Lung (tissue), 17 donors: ENCODE measurements at places on chromosomes 11 and 22.

DNA sequence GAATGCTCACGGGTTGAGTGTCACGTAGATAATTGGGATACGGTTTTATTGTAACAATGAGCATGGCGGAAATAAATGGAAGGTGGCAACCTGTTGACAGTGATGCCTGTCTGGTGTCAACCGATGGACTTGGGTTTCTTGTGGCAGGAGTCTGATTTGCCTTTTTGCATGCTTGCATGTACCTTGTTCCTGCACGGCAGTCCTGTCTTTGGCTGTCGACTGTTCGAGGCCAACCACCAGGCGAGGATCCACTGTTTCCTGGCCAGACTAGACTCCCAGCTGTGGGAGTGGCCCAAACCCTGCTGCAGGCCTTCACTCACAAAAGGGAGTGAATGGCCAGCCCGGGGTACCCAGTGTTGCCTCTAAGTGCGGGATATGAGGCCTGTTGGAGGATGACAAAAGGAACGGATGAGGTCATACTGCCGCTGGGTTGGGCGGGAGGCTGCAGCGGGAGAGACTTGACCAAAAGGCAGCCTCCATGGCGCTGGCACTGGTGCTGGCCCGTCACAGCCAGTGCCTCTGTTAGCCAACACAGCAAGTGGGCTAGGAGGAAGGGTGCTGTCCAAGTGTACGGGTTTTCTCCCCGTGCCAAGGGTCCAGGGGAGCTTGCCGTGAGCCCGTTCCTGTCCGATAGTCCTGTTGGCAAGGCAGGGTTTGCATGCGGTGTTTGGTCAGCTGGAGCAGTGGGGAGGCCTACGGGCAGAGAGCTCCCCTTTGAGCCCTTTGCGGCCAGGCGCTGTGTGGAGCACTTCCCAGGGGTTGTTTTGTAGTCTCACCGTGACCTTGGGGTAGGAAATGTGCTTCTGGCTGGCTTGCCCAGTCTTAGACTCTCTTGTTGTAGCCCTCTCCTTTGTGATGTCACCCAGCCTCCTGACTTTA is 974 bp downstream of the DGCR8 start:
- DNase-seq = peak; percentile 65

GRCh38 chr11:128417607-128418324 is 169.6 kb downstream of the ETS1 start:
- DNase-seq = no peak

GRCh38 chr11:128765571-128766549 is 72.0 kb downstream of the FLI1 start:
- no peak for DNase-seq

DNA sequence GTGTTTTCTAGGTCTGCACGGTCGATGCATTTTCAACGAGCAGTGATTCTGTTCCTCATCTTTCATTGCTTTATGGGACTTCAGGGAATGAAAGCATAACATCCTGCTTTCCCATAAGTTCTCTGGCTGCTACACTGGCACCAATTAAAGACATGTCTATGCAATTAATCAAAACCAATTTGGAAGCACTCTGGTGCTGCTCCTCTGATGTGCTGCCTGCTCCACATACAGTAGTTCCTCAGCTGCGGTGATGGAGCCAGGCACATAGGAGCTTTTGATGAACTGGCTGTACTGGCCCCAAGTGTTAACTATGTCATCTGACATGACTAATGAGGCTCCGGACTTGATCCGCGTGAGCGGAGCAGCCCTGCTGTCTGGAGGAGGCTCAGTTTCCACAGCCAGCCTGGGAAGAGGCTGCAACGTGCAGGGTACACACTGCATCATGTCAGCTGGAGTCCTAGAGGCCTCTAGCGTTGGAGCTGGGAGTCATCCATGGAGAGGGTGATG is 29.8 kb downstream of the GVQW3 start:
- peak; percentile 40 for DNase-seq

DNA sequence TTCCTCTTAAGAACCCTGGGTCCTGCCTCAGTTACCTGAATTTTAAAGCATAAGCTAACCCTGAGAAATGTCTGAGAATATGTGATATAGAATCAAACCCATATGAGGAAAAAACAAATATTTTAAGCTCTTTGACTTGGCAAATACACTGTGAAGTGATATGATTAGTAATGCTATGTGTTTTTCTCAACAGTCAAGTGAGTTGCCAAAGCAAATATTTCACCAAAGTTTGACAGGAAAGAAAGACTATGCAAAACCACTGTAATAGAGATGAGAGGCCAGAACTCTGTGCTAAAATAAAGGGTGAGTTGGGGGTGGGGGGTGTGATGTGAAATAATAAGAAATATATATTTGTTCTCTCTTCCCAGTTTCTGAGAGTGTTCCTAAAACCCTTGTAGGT is 613.5 kb upstream of the CCDC179 start:
- no peak for DNase-seq

GRCh38 chr11:73287400-73288101 is 15.4 kb downstream of the P2RY6 start:
- DNase-seq = peak; percentile 26

DNA sequence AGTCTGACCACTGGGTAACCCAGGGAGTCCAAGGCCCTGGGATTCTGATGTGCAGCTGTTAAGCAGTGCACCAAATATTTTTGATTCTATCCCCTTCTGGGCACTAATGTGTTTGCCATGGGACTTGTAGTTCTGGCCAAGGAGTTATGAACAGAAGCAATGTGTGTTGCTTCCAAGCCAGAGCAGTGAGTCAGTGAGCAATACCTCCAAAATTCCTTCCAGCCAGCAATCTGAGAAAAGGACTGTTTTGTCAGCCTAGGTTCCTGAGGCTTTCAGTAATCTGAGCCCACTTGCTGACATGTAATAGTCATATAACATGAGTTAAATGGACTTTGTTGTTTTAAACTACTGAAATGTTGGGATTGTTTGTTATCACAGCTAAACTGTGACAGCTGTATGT is 311.4 kb downstream of the NELL1 start:
- no peak for DNase-seq

DNA sequence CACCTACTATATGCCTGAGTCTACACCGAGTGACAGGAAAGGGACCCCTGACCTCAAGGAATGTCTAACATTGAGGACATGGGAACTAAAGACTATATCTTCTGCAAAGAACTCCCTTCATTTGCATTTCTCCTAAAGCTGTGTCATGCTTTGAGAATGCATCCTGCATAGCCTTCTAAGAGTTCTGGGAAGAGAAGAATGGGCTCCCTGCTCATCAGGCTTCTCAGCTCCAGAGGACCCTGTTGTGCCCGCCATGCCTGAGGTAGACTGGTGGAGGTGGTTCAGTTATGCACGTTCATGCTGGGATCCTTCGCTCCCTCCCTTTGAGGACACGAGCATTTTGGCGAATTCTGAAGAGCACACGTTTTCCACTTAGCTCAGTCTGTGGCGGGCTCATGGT is 63.3 kb downstream of the GRIK4 start:
- DNase-seq = no peak

- DNase-seq = no peak
These were observed 78.5 kb downstream of the PLEKHA7 start for GRCh38 chr11:16935518-16936302.

- peak; percentile 87 for DNase-seq
These were observed 42.3 kb downstream of the C11orf96 start for GRCh38 chr11:43984519-43985385.

DNA sequence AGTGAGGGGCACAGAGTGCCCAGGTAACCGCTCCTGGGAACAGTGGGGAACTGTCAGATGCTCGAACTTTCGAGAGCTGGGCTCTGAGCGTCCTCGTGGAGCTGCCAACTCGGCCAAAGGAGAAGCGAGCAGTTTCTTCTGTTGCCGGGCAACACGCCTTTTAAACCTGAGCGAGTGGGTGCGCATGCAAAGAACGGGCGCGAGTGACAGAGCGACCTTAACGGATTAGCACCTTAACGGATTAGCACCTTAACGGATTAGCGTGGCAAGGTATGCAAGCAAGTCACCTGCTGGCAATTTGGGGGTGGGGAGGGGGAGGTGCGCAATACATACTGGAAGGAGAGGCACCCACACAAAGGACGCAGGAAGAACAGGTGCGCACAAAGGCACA is 61.8 kb upstream of the PRODH start:
- DNase-seq = no peak

- no peak for DNase-seq
These were observed 128.9 kb downstream of the CCDC34 start for GRCh38 chr11:27234043-27234668.

DNA sequence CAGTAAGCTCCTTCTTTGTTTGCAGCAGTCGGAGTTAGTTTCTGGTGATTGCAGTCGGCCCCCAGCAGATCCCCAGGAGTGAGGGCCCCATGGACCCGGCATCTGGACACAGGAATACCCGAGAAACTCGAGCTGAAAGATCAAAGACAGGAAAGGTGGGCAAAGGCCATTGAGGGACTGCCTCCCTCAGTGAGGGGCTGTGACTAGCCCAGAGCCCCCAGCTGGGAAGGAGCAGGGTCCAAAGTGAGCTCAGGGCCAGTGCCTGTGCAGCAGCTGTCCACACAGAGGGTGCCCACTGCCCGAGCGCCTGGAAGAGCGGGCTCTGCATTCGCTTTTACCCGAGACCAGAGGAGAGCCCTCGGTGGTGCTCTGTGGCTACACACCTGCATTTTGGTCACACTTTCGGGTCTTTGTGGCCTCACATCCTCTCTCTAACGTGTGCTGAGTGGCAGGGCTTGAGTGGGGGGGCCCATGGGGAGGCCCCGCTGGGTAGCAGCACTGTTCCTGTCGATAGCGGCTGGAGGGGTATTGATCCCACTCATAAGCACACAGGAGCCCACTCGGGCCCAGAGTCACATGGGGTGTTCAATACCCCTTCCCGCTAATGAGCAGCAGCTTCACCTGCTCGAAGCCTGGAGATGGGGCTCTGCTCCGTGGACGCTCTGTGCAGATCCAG is 532.9 kb downstream of the TBC1D22A start:
- DNase-seq = no peak

- DNase-seq = peak; percentile 30
These were observed 8.0 kb upstream of the SLC43A3 start for GRCh38 chr11:57434640-57435546.

- no peak for DNase-seq
These were observed 341.8 kb upstream of the CCDC179 start for GRCh38 chr11:23201936-23202522.

DNA sequence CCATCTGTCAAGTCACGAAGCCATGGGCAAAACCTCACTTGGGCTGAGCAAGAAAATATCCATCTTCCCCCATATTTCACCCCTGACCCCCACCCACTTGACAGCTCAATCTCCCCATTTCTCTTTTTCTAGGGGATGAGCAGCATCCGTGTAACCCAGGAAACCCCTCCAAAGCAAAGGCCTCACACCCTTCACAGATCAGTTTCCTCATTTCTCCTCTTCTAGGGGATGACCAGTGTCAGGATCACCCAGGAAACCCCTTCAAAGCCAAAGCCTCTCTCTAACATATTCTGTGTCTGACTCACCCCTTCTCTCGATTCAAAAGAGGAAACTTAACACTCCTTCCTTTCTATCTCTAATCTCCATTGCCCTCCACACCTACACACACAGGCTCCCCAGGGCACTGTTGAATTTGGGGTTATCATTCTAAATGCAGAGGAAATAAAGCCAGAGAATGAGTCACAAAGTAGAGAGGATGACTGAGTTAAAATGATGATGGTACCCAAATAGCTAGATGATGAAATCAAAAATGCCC is 439.7 kb downstream of the BUD13 start:
- no peak for DNase-seq

DNA sequence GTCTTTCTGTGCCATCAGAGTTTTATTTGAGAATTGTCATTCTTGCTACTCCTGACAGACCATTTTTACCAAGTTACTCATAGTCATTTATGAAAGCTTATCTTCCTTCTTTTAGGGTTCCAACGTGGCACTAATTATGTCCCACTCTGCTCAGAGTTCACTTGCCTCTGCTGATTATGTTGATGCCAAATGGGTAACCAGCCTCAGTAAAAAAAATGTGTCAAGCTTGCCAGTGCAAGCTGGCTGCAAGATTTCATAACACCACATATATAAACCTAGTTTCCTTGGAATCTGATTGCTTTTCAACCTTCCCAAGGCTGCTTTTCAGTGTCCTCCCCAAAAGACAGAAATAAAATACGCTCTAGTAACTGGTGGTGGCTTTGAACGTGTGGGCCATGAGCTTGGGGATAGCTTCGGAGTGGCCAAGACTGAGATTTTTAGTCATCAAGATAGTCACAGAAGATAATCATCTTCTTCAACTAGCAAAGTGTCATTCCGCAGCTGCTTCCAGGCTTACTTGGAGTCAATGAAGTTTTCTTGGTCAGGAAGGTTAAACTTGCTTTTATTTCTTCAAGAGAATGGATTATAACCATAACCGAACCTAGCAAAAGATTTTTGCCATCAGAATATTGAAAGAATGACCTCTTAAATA is 29.5 kb upstream of the APOA1 start:
- DNase-seq = no peak

GRCh38 chr22:46135611-46136485 is 14.5 kb upstream of the PPARA start:
- DNase-seq = no peak

GRCh38 chr11:10856689-10857458 is 979 bp downstream of the ZBED5 start:
- DNase-seq = peak; percentile 75

DNA sequence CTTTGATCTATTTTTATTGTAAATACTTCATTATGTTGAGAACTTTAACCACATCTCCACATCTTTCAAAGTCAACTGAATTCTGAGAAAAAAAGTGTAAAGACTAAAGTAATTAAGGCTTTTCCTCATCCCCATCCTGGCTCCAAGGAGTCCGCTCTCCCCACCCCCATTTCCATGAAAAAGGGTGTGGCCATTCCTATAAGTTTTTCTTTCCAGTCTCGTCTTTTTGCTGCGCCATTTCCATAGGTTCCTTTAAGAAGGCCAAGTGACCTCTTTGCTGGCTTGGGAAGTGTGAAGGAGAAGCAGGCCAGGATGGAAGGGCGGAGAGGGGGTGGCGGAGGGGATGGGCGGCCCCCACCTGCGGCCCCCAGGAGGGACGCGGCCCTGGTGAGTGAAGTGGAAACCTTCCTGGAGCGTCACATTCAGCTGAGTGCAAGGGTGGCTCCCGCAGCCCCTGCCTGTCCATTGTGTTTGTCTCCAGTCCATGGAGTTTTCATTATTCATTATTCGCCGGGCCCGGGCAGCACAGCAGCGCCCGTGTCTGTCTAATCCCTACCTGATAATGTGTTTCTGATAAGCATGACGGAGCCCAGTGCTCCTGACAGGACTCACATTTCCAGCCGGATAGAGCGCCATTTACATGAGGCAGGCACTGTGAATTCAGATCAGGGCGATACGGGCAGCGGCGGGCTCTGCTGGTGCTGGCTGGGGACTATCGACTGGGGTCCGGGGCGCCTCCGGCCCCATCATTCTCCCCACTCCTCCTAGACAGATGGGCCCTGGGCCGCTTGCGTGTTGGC is 739.8 kb downstream of the OPCML start:
- DNase-seq = no peak

DNA sequence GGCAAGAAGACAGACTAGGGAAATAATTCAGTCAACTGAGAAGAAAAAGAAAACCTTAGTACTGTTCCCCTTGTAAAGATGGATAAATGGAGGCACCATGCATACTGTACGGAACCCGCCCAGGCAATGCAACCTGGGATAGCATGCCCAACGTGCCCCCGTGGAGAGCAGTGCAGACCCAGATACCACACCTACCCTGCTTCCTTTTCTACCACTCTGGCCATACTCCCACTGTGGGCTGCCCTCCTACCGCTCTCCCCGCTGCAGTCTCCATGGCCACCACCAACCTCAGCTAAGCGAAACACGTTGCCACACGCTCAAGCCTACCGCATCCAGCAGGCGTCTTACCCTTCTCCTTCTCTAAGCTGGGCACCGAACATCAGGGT is 117.4 kb upstream of the SERPIND1 start:
- DNase-seq = no peak
